Caki2 (cell line): ENCODE measurements at places on chromosomes 7 and 10.

DNA sequence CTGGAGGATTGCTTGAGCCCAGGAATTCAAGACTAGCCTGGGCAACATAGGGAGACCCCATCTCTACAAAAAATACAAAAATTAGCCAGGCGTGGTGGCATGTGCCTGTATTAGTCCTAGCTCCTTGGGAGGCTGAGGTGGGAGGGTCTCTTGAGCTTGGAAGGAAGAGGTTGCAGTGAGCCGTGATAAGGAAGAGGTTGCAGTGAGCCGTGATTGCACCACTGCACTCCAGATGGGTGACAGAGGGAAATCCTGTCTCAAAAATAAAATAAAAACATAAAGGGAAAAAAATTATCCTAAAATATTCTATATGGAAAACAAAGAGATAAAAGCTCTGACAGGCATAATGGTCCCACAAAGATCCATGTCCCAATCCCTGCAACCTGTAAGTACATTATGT lies 87.9 kb upstream of the KAT6B start:
- DNase-seq = no peak

DNA sequence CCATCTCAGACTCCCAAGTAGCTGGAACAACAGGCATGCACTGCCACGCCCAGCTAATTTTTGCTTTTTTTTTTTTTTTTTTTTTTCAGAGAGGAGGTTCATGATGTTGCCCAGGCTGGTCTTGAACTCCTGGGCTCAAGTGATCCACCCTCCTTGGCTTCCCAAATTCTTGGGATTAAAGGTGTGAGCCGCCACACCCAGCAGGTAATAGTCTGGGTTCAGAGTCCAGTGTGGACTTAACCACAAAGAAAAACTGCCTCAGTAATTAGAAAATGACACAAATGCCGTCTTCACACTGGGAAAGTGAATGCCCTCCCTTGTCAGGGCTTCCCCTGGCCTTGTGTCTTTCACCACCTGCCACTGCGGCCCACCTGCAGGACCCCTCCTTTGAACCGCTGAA lies 101.1 kb downstream of the RAB11FIP2 start:
- no peak for DNase-seq

GRCh38 chr10:119538632-119539358 lies 3.7 kb downstream of the RGS10 start:
- DNase-seq = no peak

DNA sequence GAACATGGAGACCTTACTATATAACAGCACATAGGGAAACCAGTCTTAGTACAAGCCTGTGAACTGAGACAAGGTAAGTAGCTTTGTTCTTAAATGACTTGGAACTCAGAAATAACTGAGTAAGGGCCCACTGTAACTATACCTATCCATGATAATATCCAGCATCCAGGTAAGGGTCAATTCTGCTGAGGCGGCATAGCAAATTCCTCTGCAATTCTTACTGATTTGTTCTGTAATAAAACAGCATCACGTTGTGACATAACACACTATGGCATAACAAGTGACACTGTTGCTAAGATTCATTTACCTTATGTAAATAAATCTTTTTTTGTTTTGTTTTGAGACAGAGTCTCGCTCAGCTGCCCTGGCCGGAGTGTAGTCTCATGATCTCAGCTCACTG lies 97.4 kb downstream of the JMJD1C start:
- no peak for DNase-seq

- no peak for DNase-seq
Measured at GRCh38 chr7:50184271-50184990, 91.4 kb upstream of the ZPBP start.

GRCh38 chr10:69979174-69979573 lies 73.5 kb upstream of the MACROH2A2 start:
- DNase-seq = no peak

GRCh38 chr7:134612197-134612596 lies 34.5 kb upstream of the BPGM start:
- no peak for DNase-seq

- DNase-seq = no peak
Measured at GRCh38 chr7:70527520-70528115, 604.3 kb upstream of the GALNT17 start.

GRCh38 chr10:17580885-17581284 lies 36.3 kb downstream of the HACD1 start:
- no peak for DNase-seq

GRCh38 chr10:95406651-95407280 lies 116.0 kb upstream of the PDLIM1 start:
- peak; percentile 39 for DNase-seq

DNA sequence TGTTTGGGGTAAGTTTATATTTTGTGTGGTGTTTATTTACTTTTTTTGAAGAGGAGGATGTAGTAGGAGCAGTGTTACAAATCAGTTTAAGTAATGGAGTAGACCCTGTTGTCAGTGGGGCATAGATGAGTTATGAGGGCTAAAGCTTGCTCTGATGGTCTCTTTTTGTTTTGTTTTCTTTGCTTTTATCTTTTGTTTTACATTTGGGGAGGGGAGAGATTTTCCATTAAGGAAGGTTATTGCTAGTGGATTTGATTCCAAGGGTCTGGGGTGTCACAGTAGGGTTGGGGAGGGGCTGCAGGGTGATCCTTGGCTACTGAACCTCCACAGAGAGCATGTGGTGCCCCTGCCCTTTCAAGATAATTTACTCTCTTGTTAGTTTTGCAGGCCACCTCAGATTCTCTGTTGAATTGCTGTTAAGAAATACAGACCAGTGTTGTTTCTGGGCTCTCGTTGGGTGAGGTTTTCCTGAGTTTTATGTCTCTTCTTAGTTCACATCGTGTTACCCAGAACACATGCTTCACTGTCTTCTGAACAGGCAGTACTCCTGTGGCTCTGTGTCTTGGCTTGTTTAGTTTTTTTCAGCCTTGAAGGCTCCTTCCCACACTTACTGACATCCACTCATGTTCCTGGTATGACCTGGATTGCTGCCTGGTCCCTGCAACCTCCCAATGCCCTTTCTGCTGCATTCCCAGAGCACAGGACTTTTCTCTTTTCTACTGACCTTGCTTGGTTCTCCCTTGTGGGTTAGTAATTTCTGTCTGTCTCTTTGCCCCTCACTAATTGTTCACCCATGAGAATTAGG lies 4.2 kb downstream of the KIFBP start:
- no peak for DNase-seq

DNA sequence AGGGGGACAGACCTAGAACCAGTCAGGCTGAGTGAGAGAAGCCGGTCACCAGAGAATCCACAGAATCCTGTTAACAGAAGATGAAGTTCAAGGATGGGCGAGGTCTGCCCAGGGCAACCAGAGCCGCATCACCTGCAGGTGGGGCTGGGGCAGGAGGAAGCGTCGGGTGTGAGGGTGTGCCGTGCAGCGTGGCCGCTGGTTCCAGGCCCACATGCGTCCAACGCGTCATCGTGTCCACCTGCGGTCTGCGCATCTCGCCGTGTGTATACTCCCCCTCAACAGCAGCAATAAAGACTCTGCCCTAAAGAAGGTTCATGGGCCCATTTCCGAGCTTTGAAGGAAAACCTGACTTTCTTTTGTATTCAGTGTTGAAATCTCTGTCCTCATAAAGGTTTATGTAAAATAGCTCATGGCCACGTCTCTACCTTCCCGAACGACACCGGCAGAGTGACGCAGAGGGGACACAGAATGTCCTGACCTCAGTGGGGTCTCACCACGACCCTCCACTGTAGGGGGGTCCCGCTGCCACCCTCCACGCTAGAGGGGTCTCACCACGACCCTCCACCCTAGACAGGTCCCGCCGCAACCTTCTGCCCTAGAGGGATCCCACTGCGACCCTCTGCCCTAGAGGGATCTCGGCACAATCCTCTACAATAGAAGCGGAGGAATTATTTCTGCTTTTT lies 446.9 kb downstream of the PTPRN2 start:
- DNase-seq = no peak

- no peak for DNase-seq
Measured at GRCh38 chr10:130193493-130194193, 57.5 kb downstream of the GLRX3 start.
